Vein endothelial cell (primary cell): ENCODE measurements at places on chromosomes 2 and 18. TPM values are rescaled to one million over a fixed set of nuclear protein-coding genes. Genes with fewer than 3 reads are reported as not detected.

Gene ERBB4
- total RNA-seq: under 0.01 TPM in 2 replicates

Gene SCN9A
- total RNA-seq: 0.33 and 0.96 TPM in 2 replicates

Gene HOXD9
- 11.7 and 22.5 TPM in 2 replicates for total RNA-seq

Gene IL18RAP
- not detected in 2 replicates for total RNA-seq

Gene GCG
- total RNA-seq: not detected in 2 replicates

Gene POTEC
- not detected in 2 replicates for total RNA-seq

Gene SIX3
- not detected in 2 replicates for total RNA-seq

Gene CTAGE1
- total RNA-seq: under 0.01 TPM in 1 of 2 replicates, not detected in the other

Gene HOXD13
- total RNA-seq: not detected in 2 replicates

Gene XPO1
- 174 and 199 TPM in 2 replicates for total RNA-seq

Gene RAPH1
- 28.1 and 51.4 TPM in 2 replicates for total RNA-seq

Gene GAREM2
- total RNA-seq: 1.5 and 7.2 TPM in 2 replicates

Gene DSG4
- total RNA-seq: not detected in 2 replicates

Gene LCT
- total RNA-seq: under 0.01 TPM in 1 of 2 replicates, not detected in the other

Gene TANC1
- 89.2 and 98.1 TPM in 2 replicates for total RNA-seq

Gene SERPINB13
- total RNA-seq: not detected in 2 replicates

Gene TEX51
- total RNA-seq: not detected in 2 replicates

Gene BCL11A
- 0.33 and 0.38 TPM in 2 replicates for total RNA-seq

Gene DPP4
- 10.3 and 16.0 TPM in 2 replicates for total RNA-seq

Gene CCL20
- 0.98 and 1.4 TPM in 2 replicates for total RNA-seq

Gene LOXL3
- 1.6 and 2.2 TPM in 2 replicates for total RNA-seq

Gene METTL5
- 46.7 and 48.6 TPM in 2 replicates for total RNA-seq

Gene LMAN2L
- 12.7 and 14.5 TPM in 2 replicates for total RNA-seq

Gene MARCHF4
- total RNA-seq: 4.9 and 5.3 TPM in 2 replicates

Gene SNRPD1
- total RNA-seq: 7.8 and 15.9 TPM in 2 replicates

Gene DNER
- 0.33 and 0.67 TPM in 2 replicates for total RNA-seq

Gene TGFA
- total RNA-seq: 4.2 and 5.3 TPM in 2 replicates

Gene TTR
- not detected in 2 replicates for total RNA-seq

Gene CMPK2
- 2.6 and 2.7 TPM in 2 replicates for total RNA-seq

Gene OSBPL6
- total RNA-seq: 6.7 and 8.5 TPM in 2 replicates

Gene PSMA8
- total RNA-seq: not detected in 2 replicates

Gene SCYGR4
- not detected in 2 replicates for total RNA-seq

Gene ASXL2
- 17.0 and 22.1 TPM in 2 replicates for total RNA-seq

Gene ZNG1B
- total RNA-seq: 18.3 and 23.6 TPM in 2 replicates

Gene FOXD4L1
- under 0.01 TPM in 1 of 2 replicates, not detected in the other for total RNA-seq

Gene IL18R1
- 1.6 and 3.4 TPM in 2 replicates for total RNA-seq

Gene DSG3
- not detected in 2 replicates for total RNA-seq

Gene DSG2
- total RNA-seq: 0.19 TPM in 1 of 2 replicates, not detected in the other

Gene INO80C
- 18.0 and 20.2 TPM in 2 replicates for total RNA-seq

Gene GPR75
- 3.9 and 4.2 TPM in 2 replicates for total RNA-seq

Gene TDRD15
- not detected in 2 replicates for total RNA-seq

Gene HOXD8
- 22.1 and 24.8 TPM in 2 replicates for total RNA-seq

Gene IL1RN
- not detected in 2 replicates for total RNA-seq
